ENCODE measurements at places on chromosomes 16 and 17.

DNA sequence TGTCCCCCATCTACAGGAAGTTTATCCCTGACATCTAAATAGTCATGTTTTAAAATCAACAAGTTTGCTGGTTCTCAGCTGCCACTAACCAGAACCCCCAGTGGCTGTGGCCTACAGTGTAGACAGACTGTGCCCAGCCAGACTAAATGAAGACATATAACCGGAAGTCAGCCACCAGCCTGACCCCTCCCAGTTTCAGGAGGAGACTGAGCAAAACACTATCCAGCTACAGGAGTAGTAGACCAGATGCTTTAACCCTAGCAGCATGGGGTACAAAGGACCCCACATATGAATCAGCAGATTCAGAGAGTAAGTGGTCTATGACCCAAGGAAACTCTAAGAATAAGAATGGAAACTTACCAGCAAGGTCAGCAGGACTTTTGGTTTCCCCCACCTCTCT lies 83.4 kb downstream of the HIC1 start:
- no peak for DNase-seq

DNA sequence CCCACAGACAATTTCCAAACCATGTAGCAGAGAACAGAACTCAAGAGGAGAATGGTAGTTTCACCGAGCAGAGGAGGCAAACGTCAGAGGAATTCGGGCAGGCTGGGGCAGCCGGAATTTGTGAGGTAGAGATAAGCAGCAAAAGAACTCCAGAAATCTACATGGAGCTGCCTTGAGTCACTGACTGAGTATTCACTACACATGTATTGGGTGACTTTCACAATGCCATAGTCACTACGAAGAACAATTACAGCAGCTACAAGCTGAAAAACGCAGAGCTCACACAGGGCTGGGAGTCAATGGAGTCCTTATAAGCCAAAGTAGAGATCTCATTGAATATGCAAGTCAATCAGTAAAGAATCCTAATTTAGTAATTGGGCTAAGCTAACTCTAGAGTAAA lies 13.4 kb downstream of the CMC2 start:
- DNase-seq: no peak

- DNase-seq: no peak
Measured at GRCh38 chr17:49227436-49228261, 2.9 kb downstream of the PHOSPHO1 start.

- DNase-seq: no peak
Measured at GRCh38 chr17:65130832-65131231, 6.3 kb upstream of the RGS9 start.

GRCh38 chr16:47051031-47051430 lies 77.6 kb upstream of the DNAJA2 start:
- no peak for DNase-seq

DNA sequence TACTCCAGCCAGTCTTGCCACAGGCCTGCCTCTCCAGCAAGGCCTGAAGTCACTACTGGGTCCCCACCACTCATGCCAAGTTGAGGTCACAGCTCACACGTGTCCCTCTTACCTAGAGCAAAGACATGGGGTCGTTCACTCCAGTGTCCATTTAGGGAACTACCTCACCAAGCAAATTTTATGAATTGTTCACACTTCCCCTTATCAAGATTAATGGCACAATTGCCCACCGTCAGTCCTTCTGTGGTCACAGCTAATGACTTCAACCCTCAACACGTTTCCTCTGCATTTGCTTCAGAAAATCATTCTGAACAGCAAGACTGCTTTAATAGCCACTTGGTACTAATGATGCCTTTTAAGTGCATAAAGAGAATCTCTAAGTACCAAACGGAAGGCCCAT lies 14.6 kb downstream of the IRX6 start:
- no peak for DNase-seq

DNA sequence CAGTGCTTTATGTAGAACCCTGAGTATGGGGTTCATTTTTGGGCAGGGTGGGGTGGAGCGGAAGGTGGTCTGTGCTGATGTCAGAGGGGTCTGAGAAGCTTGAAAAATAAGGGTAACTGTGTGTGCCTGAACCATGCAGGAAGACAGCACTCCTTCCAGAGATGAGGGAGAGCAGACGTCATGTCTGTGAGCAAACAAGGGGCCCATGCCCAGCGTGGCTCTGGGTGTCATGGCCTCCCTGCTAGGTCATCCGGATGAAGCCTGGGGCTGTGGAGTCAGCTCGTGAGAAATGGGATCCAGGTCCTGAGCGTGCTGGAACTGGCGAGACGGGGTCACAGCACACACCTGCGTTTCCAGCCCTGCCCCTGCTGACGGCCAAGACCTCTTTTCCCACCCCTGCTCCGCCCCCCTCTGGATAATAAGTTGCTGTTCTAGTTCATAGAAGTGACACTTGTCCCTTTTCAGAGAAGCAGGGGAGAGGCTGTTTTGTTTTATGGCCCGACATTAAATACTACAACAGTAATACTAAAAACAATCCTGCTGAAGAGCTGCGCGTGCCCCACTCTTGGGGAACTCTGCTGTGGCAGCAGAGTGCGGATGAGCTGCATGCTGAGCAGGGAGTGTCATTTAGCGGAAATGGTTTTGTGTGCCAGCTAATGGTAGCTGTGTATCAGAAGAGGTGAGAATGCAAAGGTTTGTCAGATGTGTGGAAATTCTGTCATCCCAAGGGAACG lies 92.6 kb downstream of the RPTOR start:
- no peak for DNase-seq

DNA sequence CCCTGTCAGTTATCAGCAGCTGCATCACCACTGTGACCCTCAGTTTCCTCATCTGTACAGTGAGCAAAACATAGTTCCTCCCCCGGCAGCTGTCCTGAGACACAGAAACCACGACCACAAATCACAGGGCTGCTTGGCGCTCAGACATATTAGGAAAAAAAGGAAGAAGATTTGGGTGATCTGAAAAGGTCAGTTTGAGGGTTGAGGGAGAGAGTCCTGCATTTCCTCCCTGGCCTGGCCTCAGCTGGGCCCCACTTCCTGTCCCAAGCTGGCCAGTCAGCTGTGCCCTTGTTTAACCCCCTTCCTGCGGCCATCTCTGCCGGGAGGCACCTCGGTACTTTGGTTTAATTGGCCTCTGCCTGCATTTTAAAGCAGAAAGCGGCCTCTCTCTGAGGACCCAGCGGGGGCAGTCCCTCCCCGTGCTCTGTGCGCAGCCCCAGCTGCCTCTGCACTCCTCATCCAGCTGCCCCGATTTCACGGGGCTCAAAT lies 24.0 kb upstream of the CIBAR2 start:
- DNase-seq: no peak

DNA sequence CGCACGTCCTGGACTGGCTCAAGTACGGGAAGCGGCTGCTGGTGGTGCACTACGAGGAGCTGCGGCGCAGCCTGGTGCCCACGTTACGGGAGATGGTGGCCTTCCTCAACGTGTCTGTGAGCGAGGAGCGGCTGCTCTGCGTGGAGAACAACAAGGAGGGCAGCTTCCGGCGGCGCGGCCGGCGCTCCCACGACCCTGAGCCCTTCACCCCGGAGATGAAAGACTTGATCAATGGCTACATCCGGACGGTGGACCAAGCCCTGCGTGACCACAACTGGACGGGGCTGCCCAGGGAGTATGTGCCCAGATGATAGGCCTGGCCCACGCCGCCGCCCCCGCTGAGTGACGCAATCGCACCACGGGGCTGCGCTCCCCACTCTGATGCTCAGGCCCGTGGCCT lies 50.2 kb downstream of the WSCD1 start:
- no peak for DNase-seq

GRCh38 chr17:33482636-33483035 lies 189.5 kb upstream of the ASIC2 start:
- no peak for DNase-seq

- no peak for DNase-seq
Measured at GRCh38 chr16:57474671-57475661, 11.3 kb downstream of the DOK4 start.

- DNase-seq: no peak
Measured at GRCh38 chr16:56915336-56916119, 16.4 kb upstream of the HERPUD1 start.

GRCh38 chr16:2458887-2459646 lies 842 bp upstream of the TEDC2 start:
- peak; percentile 57 for DNase-seq

- no peak for DNase-seq
Measured at GRCh38 chr16:89505204-89506112, 2.7 kb upstream of the SPG7 start.

GRCh38 chr17:18115517-18115916 lies 7.0 kb downstream of the MYO15A start:
- DNase-seq: no peak

- no peak for DNase-seq
Measured at GRCh38 chr17:10748531-10749181, 18.8 kb upstream of the TMEM220 start.

GRCh38 chr17:67680445-67681224 lies 37.1 kb upstream of the NOL11 start:
- no peak for DNase-seq

DNA sequence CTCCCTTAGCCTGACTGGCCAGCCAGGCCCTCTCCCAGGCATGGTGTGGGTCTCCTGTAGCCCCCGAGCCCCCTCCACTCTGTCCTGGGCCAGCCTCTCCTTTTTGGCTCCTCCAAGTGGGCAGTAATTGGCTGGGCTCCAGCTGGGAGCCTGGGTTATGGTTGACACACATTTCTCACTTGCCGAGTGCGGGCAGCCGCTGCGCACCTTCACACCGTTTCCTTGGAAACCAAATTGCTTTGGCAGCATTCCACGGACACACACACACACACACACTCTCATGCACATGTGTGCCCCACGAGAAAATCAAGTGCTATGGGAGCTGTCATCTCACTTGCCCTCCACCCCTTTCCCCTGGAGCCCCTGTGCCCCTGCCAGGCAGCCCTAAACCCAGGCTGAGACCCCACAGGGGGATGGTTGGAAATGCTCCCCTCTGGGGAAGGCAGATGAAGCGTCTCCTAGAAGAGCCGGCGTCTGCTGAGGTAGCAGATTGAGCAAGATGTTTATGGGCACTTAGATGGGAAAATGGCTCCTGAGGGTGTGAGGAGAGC lies 402.7 kb upstream of the TNRC6C start:
- no peak for DNase-seq

DNA sequence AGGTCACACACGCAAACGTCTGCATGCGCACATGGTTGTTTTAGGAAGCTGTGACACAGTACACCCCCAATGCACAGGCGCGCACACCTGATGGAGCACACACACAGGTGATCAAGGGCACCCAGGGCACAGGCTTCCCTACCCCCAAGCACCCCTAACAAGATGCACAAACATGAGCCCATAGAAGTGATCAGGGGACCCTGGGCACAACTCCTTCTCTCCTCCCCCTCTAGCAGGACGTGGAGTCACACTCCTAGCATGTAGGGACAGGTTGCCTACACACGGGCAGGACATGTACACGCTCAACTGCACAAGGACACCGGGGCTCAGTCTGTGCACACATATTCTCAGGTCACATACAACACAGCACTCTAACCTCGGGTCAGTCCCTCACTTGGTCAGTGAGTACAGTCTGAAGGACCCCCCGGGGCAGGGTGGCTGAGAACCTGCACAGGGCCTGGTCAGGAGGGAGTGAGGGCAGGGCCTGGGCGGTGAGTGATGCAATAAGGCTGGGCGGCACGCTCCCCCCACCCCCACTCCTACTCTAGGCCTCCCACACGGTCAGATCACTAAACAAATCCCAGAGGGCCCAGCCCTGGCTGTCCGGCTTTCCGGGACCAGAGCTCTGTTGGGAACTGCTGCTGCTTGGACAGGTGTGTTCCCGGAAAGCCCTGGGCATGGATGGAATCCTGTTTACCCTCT lies 751 bp upstream of the DOC2B start:
- DNase-seq: no peak

- no peak for DNase-seq
Measured at GRCh38 chr17:38435795-38436194, 7.5 kb downstream of the ARHGAP23 start.

GRCh38 chr17:66727634-66728570 lies 107.0 kb upstream of the CACNG5 start:
- peak; percentile 78 for DNase-seq

DNA sequence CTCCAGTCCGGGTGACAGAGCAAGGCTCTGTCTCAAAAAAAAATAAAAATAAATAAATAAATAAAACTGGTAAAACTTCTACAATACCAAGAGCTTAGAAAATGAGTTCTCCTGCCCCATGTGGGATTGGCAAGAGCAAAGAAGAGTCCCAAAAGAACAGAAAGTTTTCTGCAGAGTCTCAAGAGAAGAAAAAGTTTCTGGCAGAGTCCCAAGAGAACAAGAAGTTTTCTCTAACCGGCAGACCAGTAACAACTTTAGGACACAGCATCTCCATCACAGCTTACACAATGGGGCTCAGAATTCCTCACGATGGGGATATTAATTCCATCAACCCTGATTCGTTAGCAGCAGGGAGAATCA lies 1.1 kb downstream of the SLC39A11 start:
- DNase-seq: no peak

DNA sequence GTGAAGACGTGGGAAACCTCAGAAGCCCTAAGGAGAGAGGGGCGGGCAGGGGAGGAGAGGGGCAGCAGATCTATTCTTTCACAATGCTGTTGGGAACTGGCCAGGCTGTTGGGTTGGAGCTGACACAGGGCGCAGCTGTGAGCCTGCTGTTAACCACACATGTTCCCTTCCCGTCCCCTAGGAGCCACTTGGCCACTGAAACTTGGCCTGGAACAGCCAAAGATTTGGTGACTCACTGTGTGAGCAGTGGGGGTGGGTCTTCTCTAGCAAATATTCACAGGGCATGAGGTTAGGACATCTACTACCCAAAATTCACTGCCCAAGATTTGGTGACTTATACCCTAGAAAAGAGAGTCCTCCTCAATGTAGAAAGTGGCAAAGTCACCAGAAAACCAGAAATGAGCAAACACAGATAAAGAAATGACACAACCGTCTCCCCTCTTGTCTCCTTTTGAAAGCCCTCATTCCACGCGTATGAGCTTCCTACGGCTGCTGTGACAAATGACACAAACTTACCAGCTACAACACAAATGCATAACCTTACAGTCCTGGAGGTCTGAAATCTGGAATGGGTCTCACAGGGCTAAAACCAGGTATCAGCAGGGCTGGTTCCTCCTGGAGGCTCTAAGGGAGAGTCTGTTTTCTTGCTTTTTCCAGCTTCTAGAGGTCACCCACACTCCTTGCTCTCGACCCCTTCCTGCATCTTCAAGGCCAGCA lies 6.3 kb downstream of the TBC1D16 start:
- DNase-seq: no peak

GRCh38 chr16:84043486-84044117 lies 1.0 kb upstream of the SLC38A8 start:
- no peak for DNase-seq

GRCh38 chr17:68185820-68186219 lies 62.0 kb upstream of the AMZ2 start:
- DNase-seq: no peak
